ENCODE measurements at places on chromosomes 7 and 10.

- DNase-seq = no peak
Observed at GRCh38 chr10:128932071-128932820, 534.8 kb upstream of the MGMT start.

DNA sequence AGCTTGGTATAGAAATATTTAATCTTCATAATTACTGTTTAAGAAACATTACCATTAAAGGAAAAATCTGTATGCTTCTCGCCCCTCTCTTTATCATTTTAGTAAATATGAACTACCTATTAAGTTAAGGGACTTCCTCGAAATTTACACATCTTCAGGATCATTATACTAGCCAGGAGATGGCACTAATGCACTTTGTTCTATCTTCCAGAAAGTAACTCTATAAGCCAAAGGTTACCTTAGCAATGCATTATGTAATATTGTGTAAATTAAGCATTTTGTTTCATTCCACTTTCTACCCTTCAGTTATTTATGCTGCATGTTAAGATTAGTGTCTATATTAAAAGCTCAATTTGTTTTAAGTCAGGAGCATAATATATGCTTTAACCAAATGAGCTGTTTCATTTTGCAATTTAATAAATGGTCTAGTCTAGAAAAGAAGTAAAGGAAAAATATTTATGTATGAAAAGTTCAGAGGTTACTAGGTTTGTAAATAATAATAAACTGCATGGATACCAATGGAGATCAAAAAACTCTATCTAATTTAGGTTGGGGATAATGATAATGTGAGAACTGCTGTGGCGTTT, 128.5 kb downstream of the ANKRD7 start:
- DNase-seq = no peak

- DNase-seq = no peak
Observed at GRCh38 chr7:41835976-41836530, 133.2 kb upstream of the INHBA start.

DNA sequence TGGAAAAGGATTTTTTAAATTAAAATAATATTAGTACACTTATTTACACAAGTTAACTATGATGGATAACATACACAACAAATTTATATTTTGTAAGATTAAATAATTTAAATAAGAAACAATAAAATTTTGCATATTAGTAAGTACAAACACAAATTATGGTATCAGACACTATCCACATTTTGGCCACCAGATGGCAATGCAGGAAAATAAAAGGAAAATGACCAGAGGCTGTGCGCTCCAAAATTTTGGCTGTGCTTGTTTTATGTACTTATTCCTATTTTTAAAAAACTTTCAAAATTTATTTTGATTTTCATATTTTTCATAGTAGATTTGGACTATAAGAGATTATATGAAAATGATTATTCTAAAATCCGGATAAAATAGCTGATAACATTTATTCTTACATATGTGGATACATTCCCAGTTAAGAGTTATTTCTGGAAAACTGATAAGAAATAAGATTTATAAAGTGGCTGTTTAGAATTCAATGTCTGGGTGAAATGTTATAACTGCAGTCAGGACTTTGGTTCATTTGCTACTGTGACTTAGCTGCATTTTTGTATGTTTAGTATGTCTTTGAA, 274.7 kb upstream of the HGF start:
- no peak for DNase-seq

- no peak for DNase-seq
Observed at GRCh38 chr7:41869997-41870396, 167.1 kb upstream of the INHBA start.

DNA sequence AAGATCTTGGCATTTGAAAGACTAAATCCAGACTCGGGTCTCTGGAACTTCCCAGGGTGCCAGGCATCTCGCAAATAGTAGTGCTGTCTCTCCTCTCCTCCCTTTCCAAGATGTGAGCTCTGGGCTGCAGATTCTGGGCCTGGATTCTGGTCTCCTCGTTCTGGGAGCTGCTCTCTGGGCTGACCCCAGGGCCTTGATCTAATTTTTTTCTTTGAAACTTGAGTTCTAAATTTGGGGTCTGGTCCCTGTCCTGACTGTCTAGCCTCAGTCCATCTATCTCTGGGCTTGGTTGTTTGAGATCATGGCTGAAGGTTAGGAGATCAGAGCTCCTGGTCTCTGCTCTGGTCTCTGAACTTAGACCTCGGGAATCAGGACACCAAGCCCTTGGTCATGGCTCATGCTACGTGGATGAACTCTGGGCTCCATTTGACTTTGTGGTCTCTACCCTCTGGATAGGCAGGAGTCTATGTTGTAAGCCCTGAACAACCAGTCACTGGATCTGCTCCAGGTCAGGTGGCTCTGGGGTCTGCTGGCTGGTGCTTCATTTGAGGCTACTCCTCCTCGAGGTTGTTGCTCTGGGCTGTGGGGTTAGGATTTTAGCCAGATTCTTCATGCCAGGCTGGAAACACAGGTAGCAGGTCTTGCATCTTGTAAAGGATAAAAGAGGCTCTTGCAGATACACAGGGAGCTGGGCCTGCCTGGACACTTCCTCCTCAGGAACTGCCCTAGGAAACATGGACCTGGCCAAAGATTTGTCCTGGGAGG, 8.0 kb upstream of the MBL2 start:
- no peak for DNase-seq

GRCh38 chr7:4003503-4003902, 678.6 kb upstream of the FOXK1 start:
- DNase-seq = no peak

DNA sequence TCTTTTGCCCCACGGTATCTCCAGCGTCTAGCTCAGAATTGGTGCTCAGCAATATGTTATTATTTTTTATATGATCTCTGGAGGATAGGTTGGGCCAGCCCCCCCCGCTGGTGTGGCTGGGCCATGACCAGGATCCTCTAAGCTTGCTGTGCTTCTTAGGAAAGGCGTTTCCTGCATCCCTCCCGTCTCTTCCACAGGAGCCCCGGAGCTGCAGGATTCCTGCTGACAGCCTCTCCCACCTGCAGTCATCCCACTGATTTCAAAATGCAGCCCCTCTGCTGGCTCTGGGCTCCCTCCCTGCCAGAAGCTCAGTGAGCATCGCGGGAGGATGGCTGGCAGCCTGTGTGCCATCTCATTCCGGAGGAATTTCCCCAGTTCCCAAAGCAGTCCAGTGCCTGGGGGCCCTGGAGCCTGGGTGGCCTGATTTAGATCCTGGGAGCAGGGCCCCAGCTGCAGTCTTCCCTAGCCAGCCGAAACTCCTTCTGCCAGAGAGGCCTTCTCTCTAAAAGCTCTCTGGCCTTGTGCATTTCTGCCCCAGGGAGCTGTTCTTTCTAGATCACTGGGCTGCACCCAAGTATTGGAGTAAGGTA, 21.8 kb upstream of the GOLGA7B start:
- no peak for DNase-seq

- DNase-seq = no peak
Observed at GRCh38 chr7:143499246-143499645, 21.6 kb downstream of the TAS2R41 start.

GRCh38 chr7:31054608-31055278, 2.6 kb downstream of the ADCYAP1R1 start:
- no peak for DNase-seq

GRCh38 chr10:52571516-52572182, 200.9 kb downstream of the MBL2 start:
- DNase-seq = no peak

GRCh38 chr10:6342096-6342685, 139.5 kb downstream of the PFKFB3 start:
- no peak for DNase-seq

DNA sequence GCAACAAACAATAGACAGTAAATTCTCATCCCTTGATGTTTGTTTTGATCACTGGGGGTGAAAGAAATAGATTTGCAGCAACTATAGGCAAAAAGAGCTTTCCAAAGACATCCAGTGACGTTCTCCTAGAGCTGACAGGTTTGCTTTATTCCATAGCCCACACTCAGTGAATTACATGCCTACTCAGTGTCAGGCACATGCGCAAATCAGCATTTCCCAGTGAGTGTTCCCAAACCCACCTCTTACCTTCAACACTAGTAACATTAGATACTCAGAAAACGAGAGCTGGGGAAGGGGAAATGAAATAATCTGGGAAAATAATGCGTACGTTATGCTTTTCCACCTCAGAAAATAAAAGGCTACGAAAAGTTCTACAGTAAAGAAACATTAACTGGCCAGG, 144.1 kb downstream of the CPEB3 start:
- DNase-seq = no peak

DNA sequence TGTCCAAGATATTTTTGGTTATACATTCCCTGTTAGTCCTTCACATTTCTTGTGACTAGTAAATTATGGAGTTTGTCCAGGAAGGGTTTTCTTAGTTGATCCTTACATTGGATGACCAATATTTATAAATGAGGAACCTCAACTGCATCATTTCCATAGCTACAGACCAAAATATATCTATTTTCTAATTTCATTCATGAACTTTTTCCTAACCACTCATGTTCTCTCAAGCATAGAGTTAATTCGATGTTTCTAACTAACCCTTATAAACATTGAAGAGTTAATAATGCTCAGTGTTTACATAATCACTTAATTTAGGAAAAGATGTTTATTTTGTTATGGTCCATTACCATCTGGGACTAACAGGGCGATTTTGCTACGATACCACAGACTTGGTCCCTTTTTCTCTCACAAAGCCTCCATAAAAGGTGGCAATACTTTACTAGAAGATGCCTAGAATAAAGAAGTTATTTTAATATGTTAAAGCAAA, 591.0 kb downstream of the MAGI2 start:
- DNase-seq = no peak

DNA sequence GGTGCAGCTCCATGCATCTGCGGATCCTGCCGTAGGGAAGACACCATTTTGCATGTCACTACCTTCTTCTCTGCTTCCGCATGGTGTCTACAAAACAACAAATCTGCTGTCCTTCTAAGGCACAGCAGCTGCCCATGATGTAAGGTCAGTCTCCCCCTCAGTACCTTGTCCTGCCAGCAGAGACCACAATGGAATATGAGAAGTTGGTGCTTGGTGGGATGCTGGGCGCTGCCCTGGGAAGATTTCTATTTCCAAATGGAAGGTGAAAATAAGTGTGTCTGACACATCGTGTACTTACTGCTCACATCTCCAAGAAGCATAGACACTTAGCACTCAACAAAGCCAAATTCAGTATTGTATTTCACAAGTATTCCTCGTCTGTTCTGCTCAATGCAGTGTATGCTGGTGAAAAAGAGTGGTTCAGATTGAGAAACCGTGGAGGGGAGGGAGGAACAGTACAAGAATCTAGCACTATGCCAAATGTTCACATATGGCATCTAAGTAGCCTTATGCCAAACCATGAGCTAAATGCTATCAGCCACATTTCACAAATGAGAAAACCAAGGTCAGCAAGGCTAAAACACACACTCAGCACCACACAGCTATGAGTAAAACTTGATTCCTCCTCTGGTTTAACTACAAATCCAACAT, 95.0 kb downstream of the GRB10 start:
- no peak for DNase-seq

DNA sequence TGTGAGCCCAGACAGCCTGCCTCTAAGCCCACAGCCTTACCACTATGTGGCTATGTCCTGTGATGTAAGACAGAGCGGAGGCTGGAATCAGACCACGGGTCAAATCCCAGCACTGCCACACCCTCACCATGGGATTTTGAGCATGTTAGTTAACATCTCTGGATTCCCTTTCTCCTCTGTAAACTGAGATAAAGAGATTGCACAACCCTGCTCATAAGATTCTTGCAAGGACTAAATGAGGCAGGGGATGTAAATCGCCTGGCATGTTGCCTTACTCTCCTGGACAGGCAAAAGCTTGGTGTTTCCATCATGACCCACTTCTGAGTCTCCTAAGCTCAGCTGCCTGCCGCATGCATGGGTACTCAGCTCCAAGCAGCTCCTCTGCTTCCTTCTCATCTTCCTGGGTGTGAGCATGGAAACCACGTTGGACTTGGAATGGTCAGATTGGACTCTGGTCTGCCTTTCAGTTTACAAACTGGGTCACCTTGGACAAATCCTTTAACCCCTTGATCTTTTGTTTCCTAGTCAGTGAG, 41.3 kb upstream of the MTURN start:
- DNase-seq = no peak

GRCh38 chr10:5589011-5589660, 64.4 kb downstream of the CALML3 start:
- no peak for DNase-seq

GRCh38 chr10:47435081-47435480, 48.8 kb downstream of the ANXA8 start:
- DNase-seq = no peak

GRCh38 chr10:110498982-110499795, 1.5 kb downstream of the DUSP5 start:
- no peak for DNase-seq

DNA sequence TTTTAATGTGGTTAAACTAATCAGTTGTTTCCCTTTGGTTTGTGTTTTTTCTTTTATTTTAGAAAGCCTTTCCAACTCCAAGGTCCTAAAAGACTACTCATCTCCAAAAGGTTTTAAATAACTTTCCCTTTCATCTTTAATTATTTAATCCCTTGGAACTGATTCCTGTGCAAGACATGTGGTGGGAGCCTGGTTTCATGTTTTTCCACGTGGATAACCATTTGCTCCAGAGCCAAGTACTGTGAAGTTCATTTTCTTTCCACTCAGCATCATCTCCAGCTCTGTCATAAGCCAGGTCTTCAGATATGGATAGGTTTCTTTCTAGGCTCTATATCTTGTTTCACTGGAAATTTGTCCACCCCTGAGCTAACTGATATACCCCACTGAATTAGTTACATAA, 16.7 kb downstream of the PPP1R3C start:
- no peak for DNase-seq

DNA sequence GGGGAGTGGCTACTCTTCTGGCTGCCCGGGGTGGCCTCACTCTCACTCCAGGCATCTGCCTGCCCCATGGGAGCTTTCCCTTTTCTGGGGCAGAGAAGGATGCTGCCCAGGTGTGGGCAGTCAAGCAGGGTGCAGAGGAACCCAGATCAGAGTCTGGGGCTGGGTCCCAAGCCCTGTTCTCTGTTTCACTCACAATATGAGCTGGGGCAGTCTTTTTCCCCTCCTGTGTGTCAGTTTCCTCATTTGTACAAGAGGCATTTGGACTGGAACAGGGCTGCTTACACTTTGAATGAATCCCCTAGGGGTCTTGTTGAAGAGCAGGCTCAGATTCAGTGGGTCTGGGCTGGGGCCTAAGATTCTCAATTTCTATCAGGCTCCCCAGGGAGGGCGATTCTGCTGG, 38.4 kb upstream of the AQP1 start:
- DNase-seq = no peak

DNA sequence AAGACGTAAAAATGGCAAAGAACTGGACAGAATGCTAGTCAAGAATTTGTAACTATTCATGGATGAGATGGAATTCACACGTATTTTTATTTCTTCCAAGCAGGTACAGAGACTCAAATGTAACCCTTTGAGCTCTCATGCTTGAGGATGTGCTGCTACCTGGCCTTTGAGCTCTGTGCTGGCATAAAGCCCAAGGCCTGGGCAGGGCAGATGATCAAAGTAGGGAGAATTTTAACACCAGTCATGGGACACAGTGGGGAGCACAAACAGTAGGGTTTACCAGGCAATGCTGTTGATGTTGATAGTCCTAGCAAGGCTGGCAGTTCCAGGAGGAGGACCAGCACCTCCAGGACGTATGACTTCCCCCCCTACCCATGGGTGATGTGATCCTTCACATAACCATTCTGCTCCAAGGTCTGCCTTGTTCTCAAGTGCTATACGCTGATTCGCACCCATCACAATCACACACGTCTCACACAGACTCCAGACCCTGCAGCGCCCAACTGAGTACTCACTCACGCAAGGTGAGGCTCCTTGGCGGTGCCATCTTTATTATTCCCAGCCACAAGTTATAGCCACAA, 48.6 kb upstream of the DLG5 start:
- DNase-seq = no peak

All from stimulated activated CD4-positive, alpha-beta T cell treated with anti-CD3 and anti-CD28 coated beads, Interleukin-15, amount 100 ng/mL, for 1 hour (primary cell).